CD4-positive, alpha-beta memory T cell (primary cell): ENCODE measurements at places on chromosomes 7 and 10.
A peak's percentile ranks its signal among the peaks of the same experiment; 100 is the strongest.

DNA sequence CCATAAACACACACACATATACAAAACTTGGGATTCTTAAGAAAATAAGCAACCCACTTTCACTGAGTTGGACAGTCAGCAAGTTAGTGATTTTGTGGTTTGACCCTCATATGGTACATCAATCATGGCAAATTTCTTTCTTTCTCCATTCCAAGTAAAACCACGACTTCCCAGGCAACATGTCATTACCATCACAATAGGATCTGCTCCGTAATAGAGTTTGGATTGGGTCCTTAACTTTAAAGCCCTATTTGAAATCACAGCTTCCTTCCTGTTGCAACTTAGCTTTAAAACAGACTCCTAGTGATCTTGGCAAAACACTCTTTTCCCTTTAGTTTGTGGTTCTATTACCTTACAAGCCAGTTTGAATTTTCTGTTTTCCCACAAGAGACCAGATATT lies 483.6 kb downstream of the INHBA start:
- DNase-seq, result no peak

DNA sequence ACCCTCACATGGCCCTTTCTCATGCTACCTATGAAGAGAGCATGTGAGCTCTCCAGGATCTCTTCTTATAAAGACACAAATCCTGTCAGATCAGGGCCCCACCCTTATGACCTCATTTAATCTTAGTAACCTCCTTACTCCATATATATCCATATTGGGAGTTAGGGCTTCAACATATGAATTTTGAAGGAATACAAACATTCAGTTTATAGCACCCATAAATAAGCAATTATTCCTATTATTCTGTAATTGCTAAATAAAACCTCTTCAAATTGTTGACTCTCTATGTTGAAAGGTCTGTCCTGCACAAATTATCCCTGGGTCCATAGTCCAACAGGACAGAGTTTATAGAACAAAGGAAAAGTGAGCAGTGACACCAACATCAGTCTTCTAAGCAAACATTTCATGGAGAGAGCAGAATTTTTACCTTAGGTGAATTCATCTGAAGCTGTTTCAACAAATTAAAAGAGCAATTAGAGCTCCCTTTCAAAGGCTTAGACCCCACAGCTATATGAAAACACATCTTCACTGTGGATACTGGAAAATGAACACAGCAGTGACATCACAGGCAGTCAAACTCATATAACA lies 12.2 kb downstream of the DOCK4 start:
- no peak for DNase-seq

- no peak for DNase-seq
These were observed 125.6 kb downstream of the CYP26A1 start for GRCh38 chr10:93199191-93199751.

- DNase-seq, result no peak
These were observed 327.1 kb downstream of the GPR158 start for GRCh38 chr10:25501912-25502311.

- DNase-seq, result no peak
These were observed 207.8 kb downstream of the DIP2C start for GRCh38 chr10:481628-482027.

GRCh38 chr10:25017154-25017590 lies 760 bp downstream of the THNSL1 start:
- DNase-seq, result no peak

GRCh38 chr10:83222832-83223742 lies 916.2 kb upstream of the GHITM start:
- DNase-seq, result no peak

- DNase-seq, result no peak
These were observed 233.0 kb upstream of the ZNF32 start for GRCh38 chr10:43881657-43882056.

DNA sequence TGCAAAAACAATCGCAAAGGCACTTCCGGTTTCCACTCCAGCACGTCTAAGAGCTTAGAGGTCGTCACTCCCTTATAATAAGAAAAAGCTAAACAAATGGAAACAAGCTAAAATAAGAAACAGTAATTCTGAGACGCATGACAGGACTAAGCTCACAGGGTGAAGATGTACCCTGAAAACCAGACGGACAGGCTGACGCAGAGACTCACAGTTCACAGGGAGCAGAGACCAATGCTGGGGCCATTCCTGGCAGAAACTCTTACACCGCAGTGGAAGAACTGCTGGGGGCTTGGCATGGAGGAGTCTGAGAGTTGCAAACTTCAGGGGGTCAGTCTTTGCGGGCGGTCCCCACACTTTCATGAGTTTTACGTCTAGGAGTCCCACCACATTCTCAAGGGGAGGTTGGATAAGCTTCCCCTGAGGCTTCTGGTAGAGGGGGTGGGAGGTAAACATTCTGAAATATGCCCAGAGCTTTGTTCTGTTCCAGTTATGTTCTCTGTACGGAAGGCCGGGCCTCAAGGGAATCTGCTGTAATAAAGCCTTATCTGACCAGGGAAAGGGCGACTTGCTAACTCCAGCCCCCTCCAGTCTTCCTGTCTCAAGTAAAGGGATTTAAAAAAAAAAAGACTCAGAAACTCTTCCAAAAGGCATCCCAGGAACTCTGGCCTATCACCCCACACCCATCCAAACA lies 47.8 kb downstream of the BRI3 start:
- DNase-seq, result no peak

GRCh38 chr7:98229441-98229840 lies 18.2 kb downstream of the BHLHA15 start:
- no peak for DNase-seq

DNA sequence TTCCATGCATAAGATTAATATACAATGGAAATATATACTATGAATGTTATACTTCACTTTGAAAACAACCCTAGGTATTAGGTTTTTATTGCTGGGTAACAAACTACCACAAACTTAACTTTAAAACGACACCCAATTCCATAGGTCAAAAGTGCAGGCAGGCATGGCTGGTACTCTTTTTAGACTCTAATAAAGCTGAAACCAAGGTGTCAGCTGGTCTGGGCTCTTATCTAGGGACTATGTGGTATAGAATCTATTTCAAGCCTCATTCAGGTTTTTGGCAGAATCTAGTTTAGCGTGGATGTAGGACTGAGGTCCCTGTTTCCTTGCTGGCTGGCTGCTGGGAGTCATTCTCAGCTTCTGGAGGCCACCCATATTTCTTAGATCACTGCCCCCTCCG lies 65.0 kb upstream of the TMEM168 start:
- no peak for DNase-seq

DNA sequence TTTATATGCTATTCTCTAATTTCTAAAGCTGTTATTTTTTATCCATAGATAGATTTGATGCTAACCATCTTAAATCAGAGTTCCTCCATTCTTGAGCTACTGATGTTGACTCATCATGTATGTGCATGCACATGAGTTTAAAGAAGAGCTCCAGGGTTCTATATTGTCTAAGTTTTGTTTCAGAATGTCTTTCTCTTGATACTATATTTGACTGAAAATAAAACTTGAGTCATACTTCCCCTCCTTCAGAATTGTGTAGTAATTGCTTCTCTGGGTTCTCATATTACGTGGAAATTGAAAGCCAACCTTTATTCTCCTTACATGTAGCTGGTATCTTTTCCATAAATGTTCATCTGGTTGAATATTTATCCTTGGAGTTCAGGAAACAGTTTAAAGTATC lies 89.4 kb downstream of the LRRTM3 start:
- DNase-seq, result no peak

DNA sequence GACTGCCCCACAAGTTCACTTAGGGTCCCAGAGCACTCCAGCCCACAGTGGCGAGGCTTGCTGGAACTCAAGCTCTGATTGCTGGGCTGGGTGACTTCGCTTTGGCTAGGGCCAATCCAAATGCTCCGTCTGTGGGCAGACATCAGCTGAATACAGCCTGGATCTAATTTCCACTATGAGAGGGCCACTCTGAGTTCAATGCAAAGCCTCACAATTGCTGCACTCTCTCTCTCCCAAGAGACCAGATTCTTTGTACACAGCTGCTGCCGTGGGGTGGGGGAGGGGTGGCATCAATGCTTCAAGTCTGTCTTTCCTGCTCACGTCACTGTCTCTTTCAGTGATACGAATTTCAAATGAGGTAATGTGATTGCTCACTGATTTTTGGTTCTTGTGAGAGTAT lies 47.3 kb upstream of the BPGM start:
- no peak for DNase-seq

GRCh38 chr10:13016426-13016825 lies 14.9 kb upstream of the CCDC3 start:
- DNase-seq, result no peak

DNA sequence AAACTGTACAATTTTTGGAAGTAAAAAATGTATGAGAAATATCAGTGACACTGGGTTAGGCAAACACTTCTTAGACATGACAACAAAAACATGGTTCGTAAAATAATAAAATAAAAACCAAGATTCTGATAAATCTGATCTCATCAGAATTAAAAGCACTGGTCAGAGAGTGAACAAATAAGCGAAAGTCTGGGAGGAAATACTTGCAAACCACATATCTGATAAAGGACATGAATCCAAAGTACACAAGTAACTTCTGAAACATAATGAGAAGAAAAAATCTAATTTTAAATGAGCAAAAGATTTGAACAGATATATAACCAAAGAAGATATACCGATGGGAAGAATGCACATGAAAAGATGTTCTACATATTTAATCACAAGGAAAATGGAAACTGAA lies 91.5 kb downstream of the RTKN2 start:
- no peak for DNase-seq

- DNase-seq, result no peak
These were observed 48.7 kb upstream of the UBN2 start for GRCh38 chr7:139182363-139182762.

GRCh38 chr7:106767498-106768323 lies 97.4 kb upstream of the PIK3CG start:
- DNase-seq, result peak; percentile 8

- no peak for DNase-seq
These were observed 218.5 kb downstream of the PLXDC2 start for GRCh38 chr10:20034732-20035131.

- no peak for DNase-seq
These were observed 93.2 kb upstream of the KIF5B start for GRCh38 chr10:32149252-32149955.

DNA sequence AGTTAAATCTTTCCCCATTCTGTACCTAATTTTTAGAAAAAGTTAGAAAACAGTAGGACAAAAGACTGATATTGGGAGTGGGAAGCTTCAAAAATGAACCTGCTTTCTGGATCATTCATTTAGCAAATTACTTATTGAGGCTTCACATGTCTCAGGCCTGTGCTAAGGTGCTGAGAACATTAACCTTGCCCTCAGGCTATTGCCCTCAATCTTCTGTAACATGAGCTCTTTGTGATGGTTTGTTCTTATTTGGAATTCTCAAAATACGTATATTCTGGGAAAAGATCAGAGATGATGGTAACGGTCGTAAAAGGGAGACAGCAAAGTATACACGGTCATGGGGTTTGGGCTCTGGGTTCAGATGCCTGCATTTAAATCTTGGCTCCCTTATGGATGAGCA lies 39.5 kb upstream of the PRKG1 start:
- no peak for DNase-seq
